ENCODE measurements at places on chromosomes 7 and 10. TPM values are rescaled to one million over a fixed set of nuclear protein-coding genes. Genes with fewer than 3 reads are reported as not detected.

DNA sequence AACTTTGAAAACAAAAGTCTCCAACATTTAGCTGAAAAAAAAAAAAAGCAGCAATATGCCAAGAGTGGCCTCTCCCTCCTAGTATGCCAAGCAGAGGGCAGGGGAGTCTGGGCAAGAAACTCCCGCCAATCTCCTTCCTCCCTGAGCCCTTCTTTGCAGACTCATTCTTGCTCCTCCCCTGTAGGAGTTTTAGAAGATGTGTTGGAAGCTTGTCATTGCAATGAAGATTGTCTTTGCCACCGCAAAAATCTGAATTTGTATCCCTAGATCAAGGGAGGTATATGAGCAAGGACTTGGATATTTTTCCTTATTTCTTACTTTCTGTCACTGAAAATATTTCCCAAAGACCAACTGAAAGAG, 2.6 kb upstream of the TNS3 start:
- DNase-seq = no peak

Gene OLAH
- polyA plus RNA-seq = 0.84 TPM

DNA sequence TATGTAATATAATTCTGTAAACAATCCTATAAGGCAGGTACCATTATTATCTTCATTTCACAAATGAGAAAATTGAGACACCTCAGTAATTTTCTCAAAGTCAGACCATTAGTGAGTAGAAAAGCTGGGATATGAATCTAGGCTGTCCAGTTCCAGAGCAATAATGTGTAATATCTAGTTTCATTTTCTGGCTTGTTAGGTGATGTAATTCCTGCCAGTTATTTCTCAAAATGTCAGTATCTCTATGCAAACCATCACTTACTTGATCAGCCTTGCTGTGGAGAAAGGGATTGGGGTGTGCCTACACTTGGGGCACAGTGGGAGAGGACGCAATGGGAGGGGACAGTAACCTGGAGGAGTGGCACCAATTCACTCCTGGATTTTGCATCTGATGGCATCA, 157.5 kb downstream of the LYZL1 start:
- no peak for DNase-seq

DNA sequence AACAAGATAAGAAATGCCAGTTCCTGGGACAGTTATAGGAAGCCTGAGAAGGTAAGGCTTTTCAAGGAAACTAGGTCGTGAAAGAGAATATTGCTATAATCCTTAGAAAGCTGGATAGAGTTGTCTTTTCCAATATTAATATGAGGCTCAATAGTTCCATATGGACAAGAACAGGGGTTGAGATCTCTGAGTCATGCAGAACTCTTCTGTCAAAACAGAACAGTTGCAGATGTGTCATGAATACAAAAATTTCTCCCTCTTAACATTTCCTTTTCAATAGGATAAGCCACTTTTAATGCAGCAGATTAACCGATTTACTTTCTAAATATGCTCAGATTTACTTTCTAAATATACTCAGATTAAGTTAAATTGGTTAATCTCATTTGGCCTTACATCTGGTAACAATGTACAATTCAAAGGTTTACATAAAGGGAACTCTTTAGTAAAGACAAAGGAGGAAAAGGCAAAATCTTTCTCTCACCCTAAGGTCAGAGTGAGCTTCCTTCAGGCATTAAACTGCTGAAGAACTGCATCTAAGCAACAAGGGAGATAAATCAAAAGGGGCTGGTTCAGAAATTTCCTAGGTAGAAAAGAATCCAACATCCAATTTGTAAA, 104.7 kb upstream of the PCDH15 start:
- no peak for DNase-seq

DNA sequence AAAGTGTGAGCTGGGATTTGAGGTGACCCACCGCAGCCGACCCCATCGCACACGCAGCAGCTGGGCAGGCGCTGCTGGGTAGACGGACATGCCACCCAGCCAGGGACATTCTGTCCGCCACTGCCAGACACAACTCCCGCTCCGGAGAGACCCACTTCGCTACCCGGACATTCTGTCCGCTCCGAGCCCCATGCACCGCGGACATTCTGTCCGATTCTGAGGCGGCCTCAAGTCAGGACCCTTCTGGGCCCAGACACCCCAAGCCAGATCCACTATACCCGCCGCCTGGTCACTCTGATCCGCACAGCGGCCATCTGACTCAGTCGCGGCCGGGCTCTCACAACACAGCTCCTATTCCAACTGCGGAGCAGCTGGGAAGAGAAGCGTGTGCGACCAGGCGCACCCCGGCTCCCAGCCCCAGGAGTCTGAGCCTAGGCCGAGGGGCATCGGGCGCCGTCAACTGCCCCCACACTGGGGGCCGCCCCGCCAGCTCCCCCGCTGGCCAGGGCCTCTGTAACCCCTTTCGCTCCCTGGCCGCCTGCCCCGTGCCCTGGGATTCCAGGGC, 763 bp downstream of the PITX3 start:
- no peak for DNase-seq
